ENCODE measurements at places on chromosomes 2 and 18.

GRCh38 chr2:27428978-27429541, 629 bp downstream of the NRBP1 start:
- DNase-seq, result peak; percentile 54

DNA sequence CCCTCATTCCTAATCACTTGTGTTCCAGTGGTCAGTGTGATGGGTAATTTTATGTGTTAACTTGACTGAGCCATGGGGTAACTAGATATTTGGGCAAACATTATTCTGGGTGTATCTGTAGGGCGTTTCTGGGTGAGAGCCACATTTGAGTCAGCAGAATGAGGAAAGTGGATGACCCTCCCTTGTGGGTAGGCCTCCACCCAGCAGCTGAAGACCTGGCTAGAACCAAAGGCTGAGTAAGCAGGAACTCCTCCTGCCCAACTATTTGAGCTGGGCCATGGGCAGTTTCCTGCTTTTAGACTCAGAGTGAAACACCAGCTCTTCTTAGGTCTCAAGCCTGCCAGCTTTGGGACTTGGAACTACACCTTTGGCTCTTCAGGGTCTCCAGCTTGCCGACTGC, 141.8 kb downstream of the ACKR3 start:
- no peak for DNase-seq

- DNase-seq, result no peak
These were observed 152.5 kb downstream of the PLEKHA3 start for GRCh38 chr2:178632729-178633128.

- no peak for DNase-seq
These were observed 245.5 kb upstream of the COPS8 start for GRCh38 chr2:236840215-236840614.

DNA sequence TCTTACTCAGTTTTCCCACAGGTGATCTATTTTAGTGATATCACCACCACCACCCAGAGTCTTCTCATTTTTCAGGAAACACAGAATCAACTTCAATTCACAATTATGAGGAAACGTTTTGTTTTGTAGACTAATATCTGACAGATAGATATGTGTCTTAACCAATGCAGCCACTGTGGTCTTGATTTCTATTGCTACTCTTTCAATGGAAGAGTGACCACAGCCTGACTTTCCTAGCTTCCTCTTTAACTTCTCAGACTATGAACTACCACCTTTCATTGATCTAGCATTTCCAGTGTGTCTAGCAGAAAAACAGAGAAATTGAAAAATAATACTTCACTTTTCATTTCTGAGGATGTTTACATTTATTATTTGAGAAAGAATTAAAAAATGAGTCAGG, 20.5 kb downstream of the ADAM17 start:
- no peak for DNase-seq
